ENCODE measurements at places on chromosomes 1 and 21.

GRCh38 chr1:61013189-61013945, 69.0 kb upstream of the NFIA start:
- no peak for DNase-seq

GRCh38 chr1:210685295-210685650, 356.6 kb downstream of the HHAT start:
- DNase-seq = no peak

GRCh38 chr1:25198663-25199252, 33.5 kb downstream of the SYF2 start:
- peak; percentile 70 for DNase-seq

DNA sequence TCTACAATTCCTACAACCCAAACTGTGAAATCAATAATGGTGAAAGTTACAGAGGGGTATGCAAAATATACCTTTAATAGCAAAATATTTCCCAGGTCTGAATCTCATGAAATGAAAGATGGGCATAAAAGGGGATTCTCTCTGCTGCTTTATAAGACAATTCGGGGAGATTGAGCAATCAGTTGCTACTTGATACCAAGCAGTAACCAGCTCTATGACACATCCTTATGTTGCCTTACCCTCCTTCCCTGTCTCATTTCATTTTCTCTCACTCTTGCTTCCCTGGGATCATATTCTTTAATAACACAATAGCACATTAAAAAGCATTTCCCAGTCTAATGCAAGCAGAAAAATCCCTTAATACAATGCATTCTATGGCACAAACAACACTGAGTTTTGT, 29.0 kb downstream of the ZSWIM5 start:
- DNase-seq = no peak

- no peak for DNase-seq
These were observed 5.9 kb downstream of the PDC start for GRCh38 chr1:186454981-186455380.

DNA sequence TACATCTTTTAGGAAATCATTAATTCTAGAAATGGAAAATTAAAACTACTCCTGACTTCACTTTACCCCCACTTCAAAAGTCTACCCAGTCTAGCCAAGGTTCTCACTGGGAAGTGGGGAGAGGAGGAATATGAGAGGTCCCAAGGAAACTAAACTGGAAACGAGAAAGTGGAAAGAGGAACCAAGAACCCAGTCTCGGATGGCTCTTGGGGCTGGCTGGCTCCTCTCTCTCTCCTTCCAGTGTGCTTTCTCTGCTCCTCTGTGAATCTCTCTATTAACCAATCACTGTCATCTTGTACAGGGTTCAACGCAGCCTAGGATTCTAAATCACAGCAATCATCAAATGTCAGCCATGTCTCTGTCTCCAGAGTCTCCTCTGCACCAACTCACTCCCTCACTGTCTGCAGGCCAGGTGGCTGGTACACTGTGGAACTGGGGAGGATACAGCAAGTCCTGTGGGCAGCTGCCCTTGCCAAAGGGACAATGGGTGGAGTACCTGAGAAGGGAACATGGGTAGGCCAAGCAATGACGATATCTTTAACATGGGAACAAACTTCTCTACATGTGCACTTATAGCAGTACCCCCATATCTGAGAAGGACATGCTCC, 33.7 kb downstream of the GNB1 start:
- no peak for DNase-seq

- no peak for DNase-seq
These were observed 67.1 kb downstream of the CD58 start for GRCh38 chr1:116503546-116504307.

GRCh38 chr1:154966111-154966510, 4.4 kb downstream of the SHC1 start:
- no peak for DNase-seq

DNA sequence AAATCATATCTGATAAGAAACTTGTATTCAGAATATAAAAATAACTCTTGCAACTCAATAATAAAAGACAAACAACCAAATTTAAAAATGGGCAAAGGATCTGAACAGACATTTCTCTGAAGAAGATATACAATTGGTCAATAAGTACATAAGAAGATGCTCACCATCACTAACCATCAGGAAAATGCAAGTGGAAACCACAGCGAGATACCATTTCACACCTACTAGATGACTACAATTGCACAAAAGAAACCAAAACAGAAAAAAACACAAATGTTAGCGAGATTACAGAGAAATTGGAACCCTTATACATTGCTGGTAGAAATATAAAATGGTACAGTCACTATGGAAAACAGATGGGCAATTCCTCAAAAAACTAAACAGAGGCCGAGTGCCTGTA, 11.5 kb upstream of the ZNF683 start:
- no peak for DNase-seq

DNA sequence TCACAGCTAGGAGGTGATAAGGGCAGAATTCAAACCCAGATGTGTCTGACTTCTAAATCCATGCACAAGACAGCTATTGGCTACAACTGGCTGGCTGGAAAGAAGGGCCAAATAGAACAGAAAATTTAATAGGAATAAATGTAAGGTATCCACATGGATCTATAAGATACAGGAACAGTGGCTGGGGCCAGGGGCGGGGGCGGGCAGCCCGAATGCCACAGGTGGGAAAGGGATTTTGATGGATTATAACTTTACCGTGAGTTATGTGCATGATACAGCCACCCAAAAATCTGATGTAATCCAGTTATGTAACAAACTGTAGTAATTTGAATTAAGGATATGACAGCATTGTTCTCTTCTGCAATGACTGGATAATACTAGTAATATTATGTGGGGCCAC, 87.0 kb upstream of the COA6 start:
- DNase-seq = no peak

- DNase-seq = no peak
These were observed 391.7 kb downstream of the KCTD3 start for GRCh38 chr1:215958841-215959240.

- DNase-seq = no peak
These were observed 56.8 kb downstream of the KCNAB2 start for GRCh38 chr1:6102532-6102845.

- no peak for DNase-seq
These were observed 73.8 kb downstream of the RPE65 start for GRCh38 chr1:68375919-68376318.

DNA sequence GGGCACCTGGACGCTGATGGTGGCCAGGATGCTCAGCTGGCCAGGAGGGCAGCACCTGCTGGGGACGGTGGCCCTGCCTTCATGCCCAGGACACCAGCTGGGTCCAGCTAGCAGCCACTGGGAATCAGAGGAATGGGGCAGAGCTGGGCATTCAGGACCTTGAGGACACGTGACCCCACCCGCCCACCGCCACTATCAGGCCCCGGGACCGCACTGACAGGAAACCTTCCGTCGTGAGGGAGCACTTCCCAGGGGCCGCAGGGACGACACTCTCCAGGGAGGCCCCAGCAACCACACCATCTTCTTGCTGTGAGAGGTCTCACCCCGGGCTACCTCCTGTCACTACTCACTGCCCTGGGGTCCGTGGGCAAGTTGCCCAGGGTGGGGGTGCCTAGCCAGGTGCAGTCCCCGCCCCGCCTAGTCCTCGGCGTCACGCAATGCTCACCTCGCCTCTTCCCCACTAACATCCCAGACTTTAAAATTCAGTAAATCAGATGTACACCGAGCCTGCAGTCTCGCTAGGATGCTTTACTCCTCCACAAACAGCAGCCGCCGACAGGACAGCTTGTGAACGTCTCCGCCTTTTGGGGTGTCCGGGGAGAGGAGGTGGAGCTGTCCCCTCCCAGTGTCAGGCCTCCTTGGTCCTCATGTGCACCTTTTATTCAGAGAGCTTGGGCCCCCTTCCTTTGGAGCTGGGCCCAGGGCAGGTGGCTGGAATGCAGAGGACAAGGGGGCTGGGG, 4.9 kb downstream of the VWA1 start:
- no peak for DNase-seq

DNA sequence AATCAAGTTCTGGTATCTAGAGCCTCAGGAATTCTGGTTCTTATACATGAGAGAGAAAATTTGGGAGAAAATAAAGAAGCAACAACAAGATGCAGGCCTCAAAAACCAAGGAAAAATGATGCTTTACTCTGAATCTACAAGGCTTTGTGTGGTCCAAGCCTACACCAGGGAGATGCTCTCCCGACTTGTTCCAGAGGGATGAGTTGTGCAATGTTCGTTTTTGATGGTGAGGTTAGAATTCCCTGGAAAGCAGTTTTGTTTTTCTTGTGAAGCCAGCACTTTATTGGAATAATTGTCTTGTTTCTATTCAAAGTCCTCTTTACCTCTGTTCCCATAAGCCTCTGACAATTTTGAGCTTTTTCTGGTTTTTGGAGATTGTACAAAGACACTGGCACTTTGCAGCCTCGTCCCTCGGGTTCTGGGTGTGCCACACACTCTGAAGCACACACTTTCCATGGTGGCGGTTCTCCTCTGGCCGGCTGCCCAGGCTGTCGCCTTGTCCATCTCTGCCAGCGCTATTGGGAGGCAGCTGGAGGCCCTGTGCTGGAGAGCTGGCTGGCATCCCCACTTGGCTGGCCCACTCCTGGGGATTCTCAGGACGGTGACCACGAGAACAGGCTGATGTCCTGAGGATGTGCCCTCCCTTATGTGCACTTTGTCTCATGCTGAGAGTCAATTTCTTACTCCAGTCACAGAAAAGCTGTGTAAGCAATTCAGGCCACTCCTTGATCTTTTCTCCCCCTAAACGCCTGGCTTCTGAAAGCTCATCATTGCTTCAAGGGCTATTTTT, 70.2 kb downstream of the EDEM3 start:
- peak; percentile 55 for DNase-seq

- no peak for DNase-seq
These were observed 71.4 kb upstream of the HSPA13 start for GRCh38 chr21:14454016-14455009.

GRCh38 chr1:40712405-40712944, 21.0 kb downstream of the NFYC start:
- DNase-seq = no peak

DNA sequence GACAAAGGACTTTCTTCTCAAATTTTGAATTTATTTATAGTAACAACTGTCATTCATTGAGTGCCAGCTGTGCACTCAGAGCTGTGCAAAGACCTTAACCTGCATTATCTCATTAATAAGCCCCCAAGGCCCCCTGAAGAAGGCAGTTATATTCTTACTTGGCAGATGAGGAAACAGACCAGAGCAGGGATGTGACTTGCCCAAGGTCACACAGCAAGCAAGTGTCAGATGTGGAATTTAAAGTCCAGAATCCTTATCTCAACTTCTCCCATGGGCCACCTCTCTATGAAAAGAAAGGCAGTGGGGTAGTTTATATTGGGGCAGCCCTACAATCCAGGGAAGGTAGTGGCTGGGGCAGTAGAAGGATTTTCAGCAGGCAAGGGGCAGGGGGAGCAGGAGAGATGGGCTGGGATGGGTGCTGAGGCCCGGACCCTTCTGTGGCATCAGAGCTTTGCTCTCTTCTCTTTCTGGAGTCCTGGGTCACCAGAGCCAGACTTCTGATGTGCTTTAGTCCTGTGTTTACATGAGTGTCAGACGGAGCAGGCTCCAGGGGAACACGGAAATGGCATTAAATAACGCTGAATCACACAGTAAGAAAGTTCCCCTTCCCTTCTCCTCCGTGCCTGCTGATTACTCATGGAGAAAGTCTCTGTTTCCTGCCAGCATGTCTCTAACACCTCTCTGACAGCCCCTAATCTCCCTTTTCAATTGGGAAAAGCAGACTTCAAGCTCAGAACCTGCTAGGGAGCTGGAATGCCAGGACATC, 39.5 kb downstream of the EPHB2 start:
- DNase-seq = peak; percentile 49

GRCh38 chr1:20634594-20635084, 1.4 kb downstream of the PINK1 start:
- DNase-seq = peak; percentile 55

DNA sequence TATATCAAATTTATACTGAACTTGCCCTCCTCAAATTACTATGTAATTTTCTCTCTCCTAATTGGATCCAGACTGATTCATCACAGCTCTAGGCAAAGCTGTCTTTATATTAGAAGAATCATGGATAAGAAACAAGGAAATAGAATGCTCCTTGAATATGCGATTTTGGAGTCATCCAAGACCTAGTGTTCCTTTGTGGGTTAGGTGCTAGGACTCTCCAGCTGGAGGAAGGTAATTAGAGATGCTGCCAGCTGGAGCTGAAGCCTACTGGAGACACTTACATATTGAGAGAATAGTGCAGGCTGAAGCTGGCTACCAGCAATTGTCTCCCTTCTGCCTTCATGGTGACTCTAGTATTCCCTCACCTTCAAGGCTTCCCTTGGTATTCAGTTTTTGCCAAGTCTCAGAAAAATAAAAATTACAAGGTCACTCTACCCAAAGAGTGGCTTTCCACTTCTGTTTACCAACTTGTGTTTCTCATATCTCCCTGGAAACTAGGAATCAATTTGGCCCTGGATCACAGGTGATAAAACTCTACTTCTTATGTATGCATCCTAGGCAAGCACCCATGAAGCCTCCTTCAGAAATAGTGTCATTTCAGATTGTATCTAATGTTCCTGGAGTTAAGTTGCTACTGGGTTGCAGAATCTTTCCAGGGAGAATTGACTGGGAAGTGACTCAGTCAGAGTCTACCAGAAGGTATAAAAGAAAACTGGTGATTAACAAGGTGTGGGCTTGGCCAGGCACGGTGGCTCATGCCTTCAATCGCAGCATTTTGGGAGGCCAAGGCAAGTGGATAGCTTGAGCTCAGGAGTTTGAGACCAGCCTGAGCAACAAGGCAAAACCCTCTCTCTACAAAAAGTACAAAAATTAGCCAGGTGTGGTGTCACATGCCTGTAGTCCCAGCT, 24.4 kb upstream of the DOCK7 start:
- DNase-seq = no peak

GRCh38 chr1:156200044-156200443, 6.1 kb downstream of the SLC25A44 start:
- no peak for DNase-seq

DNA sequence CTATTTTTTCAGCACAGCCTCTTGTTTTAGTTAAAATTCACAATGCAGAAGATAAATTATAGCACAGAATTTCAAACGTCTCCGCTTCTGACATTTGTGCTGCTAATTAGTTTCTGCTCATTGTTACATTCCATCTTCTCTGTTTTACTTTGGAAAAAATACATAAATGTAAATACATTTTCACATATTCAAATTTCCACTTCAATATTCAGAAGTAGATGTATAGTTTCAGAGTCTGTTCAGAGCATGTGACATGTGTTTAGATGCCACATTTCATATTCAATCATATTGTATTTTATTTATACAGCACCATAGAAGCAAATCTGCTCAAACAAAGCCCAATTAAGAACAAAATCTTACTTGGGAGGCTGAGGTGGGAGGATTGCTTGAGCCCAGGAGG, 19.6 kb downstream of the TMEM35B start:
- DNase-seq = no peak

DNA sequence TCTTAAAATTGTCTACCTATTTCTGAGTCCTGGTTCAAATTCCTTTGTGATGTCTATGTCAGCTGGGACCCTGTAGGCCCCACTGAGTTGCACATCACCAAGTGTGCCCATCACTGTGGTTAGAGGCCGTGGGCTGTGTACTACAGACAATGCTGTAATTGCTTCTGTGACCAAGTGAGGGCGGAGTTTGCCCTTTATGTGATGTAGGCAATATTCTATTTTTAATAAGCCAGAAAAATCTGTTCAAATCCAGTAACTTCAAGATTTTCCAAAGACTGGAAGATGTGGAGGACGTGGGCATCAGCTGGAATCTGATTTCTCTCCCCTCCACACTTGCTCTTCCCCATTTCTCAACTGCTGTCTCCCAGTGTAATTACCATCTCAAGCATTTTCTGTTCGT, 215.4 kb downstream of the PBX1 start:
- DNase-seq = no peak

GRCh38 chr1:80436851-80437250, 1363.9 kb upstream of the ADGRL2 start:
- DNase-seq = no peak

GRCh38 chr21:32099812-32100416, 178.9 kb downstream of the MIS18A start:
- DNase-seq = no peak

- no peak for DNase-seq
These were observed 60.8 kb downstream of the FASLG start for GRCh38 chr1:172719694-172720138.

Measured in femur (tissue), 1 donor.